ENCODE measurements at places on chromosomes 7 and 10. TPM values are rescaled to one million over a fixed set of nuclear protein-coding genes. Genes with fewer than 3 reads are reported as not detected.

DNA sequence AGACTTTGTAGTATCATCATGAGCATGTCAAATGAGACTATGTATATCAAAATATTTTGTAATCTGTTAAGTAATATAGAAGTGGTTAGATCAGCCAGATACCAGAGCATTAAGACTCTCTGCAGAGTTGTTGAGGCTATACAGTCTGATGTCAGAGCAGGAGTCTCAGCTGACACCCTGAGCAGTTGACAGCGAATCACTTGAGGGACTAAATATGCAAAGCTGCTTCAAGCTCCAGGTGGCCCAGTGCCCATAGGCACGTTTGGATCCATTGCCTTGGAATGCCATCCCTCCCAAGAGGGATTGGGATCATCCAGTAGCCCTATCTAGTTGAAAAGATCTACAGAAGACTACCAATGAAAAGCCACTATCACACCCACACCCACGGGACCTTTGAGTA is 210.2 kb downstream of the TAX1BP1 start:
- H3K27ac ChIP-seq = no peak overlapping the region
- H3K4me3 ChIP-seq = no peak overlapping the region
- no peaks in the 10 kb centered on the region for H3K4me1 ChIP-seq
- H3K27me3 ChIP-seq = no peaks in the 10 kb centered on the region
- no peaks in the 10 kb centered on the region for H3K36me3 ChIP-seq

Gene CLIP2
- total RNA-seq = 18.6 TPM

Gene PDLIM1
- 63.2 TPM for total RNA-seq

- no peak for DNase-seq
- no peaks in the 10 kb centered on the region for H3K27me3 ChIP-seq
- no peak overlapping the region for H3K4me3 ChIP-seq
- H3K36me3 ChIP-seq = no peaks in the 10 kb centered on the region
- no peaks in the 10 kb centered on the region for H3K4me1 ChIP-seq
These were observed 33.5 kb downstream of the REEP3 start for GRCh38 chr10:63554657-63555056.

Gene SSC4D
- 1.0 TPM for total RNA-seq

- H3K4me1 ChIP-seq = peaks cover 3% of the 10 kb centered on the region
- peak; percentile 35 for DNase-seq
- no peaks in the 10 kb centered on the region for H3K27me3 ChIP-seq
- H3K27ac ChIP-seq = peak overlapping the region; percentile 70
These were observed 20.1 kb downstream of the P4HA1 start for GRCh38 chr10:73076360-73077183.

DNA sequence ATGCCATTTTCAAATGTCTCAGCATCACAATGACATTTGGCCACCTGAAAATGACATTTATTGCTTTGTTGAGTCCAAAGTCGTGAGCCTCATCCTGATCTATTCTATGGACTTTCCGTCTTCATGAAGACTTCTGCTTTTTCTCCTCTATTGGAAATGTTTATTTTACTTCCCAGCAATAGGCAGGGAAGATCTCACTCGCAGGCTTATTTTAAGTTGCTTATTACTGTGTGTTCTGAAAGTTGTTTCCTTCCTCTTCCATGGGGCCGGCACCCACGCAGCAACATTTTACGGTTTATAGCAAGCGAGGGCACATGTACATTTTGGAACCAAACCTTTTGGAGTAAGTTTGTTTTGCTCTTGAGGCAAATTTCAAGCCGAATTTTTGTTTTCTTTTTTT is 221.0 kb upstream of the KLF6 start:
- no peak overlapping the region for H3K4me3 ChIP-seq
- no peak overlapping the region for H3K27ac ChIP-seq
- no peak for DNase-seq
- no peaks in the 10 kb centered on the region for H3K36me3 ChIP-seq
- H3K27me3 ChIP-seq = no peaks in the 10 kb centered on the region

DNA sequence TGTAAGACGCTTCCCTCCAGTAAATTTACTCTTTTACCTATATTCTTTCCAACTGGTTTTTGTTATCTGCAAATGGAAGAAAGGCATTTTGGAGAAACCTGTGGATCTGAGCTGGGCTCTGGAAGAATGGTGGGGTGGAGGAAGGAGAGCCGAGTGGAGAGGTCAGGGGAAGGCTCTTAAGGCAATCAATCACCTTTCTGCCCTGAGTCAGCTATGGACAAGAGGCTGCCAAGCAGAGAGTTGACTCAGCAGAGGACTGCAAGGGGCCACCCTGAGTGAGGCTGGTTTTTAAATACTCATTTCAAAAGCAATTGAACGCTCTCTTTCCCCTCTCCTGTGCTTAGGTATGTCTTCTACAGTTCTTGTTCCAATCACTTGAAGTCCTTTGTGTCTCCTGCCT is 81.8 kb downstream of the SPAG6 start:
- DNase-seq = no peak
- no peaks in the 10 kb centered on the region for H3K27me3 ChIP-seq
- H3K36me3 ChIP-seq = no peaks in the 10 kb centered on the region
- H3K27ac ChIP-seq = no peak overlapping the region

- DNase-seq = no peak
- H3K27me3 ChIP-seq = no peaks in the 10 kb centered on the region
- no peaks in the 10 kb centered on the region for H3K36me3 ChIP-seq
- no peak overlapping the region for H3K4me3 ChIP-seq
- H3K27ac ChIP-seq = no peak overlapping the region
These were observed 567.7 kb downstream of the ETV1 start for GRCh38 chr7:13421776-13422175.

DNA sequence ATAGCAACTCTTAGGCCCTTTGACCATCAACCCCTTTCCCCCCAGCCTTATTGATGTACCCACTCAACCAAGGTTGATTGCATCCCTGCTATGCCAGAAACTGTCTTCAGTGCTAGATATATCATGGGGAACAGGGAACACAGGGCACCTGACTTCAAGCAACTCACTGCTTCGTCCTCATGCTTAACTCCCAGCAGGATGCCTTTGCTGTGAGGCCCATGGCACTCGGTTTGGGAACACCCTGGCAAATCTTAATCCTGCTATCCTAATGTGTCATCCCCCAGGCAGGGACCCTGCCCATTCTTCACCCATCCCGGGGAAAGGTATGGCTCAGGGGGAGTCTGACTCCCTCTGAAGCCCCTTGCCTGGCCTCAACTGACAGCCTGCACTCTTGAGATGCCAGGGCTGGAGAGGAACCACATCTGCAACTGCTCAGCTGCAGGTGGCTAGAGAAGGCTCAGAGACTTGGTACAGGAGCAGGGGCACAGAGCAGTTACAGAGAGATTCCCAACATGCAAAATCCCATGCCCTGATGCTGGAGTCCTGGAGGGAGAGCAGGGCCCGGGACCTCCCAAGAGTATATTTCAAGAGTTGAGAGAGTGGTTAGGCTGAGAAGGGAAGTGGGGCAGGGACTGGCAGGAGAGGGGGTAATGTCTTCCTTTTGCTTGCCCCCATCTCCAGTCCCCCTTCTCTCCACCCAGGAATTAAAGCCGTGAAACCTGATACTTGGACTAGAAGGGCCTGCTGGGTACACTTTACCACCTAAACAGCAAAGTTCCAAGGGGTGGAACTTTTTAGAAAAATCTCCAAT is 2.4 kb upstream of the UNC5B start:
- H3K4me3 ChIP-seq = no peak overlapping the region
- no peaks in the 10 kb centered on the region for H3K27me3 ChIP-seq
- no peak overlapping the region for H3K27ac ChIP-seq
- H3K36me3 ChIP-seq = no peaks in the 10 kb centered on the region

GRCh38 chr7:21948887-21949540 is 3.3 kb upstream of the CDCA7L start:
- H3K36me3 ChIP-seq = no peaks in the 10 kb centered on the region
- H3K4me1 ChIP-seq = peaks cover 3% of the 10 kb centered on the region
- H3K27me3 ChIP-seq = peaks cover 2% of the 10 kb centered on the region
- DNase-seq = no peak

GRCh38 chr7:102404005-102404861 is 8.1 kb downstream of the PRKRIP1 start:
- no peak overlapping the region for H3K27ac ChIP-seq
- no peak overlapping the region for H3K4me3 ChIP-seq
- no peak for DNase-seq
- peaks cover 9% of the 10 kb centered on the region for H3K36me3 ChIP-seq
- no peaks in the 10 kb centered on the region for H3K4me1 ChIP-seq
- H3K27me3 ChIP-seq = no peaks in the 10 kb centered on the region

DNA sequence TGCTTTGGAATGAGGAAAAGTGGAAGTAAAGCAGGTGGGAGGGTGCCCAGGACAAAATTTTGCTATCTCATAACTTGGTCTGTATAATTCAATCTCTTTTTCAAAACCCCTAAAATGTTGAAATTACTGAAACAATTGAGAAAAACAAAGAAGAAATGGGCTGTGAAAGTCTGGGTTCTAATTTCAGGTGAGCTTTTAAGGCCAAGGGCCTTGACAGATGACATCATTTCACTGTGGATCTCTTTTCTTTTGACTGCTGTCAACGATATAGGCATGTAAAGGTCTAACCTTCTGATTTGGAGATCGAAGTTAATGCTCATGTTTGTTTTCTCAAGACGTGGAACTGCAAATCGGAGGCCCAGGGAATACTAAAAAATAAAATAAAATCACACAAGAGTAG is 127.8 kb downstream of the ITGA8 start:
- no peaks in the 10 kb centered on the region for H3K27me3 ChIP-seq
- no peak for DNase-seq
- H3K4me3 ChIP-seq = no peak overlapping the region
- H3K27ac ChIP-seq = no peak overlapping the region
- no peaks in the 10 kb centered on the region for H3K36me3 ChIP-seq

DNA sequence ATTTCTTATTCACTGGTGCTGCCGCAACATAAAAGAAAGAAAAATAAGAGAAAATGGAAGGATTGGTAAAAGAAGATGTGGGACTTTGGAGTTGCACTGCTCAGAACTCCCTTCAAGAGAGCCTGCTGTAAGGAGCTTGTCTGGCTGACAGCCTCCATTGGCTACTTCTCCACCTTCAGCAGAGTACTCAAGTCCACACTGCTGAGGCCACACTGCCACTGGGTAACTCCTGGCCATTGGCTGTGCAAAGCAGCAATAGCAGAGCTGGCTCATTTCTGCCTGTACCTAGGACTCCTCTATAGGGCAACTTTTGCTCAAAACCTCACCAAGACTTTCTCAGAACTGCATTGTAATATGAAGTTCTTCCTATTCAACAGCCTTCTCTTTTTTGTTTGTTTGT is 38.7 kb upstream of the PCLO start:
- no peaks in the 10 kb centered on the region for H3K4me1 ChIP-seq
- no peak for DNase-seq
- H3K36me3 ChIP-seq = no peaks in the 10 kb centered on the region

DNA sequence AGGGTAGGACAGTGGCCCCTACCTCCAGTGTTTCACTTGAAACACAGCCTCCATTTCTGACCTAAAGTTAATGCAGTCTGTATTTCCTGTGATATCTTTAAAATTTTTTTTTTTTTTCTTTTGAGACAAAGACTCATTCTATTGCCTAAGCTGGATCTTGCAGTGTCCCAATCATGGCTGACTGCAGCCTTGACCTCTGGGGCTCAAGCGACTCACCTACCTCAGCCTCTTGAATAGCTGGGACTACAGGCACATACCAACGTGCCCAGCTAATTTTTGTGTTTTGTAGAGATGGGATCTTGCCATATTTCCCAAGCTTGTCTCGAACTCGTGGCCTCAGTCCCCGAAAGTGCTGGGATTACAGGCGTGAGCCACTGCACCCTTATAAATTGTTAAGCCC is 16.7 kb upstream of the MGAM2 start:
- no peak overlapping the region for H3K27ac ChIP-seq
- H3K4me3 ChIP-seq = no peak overlapping the region
- H3K27me3 ChIP-seq = no peaks in the 10 kb centered on the region
- DNase-seq = no peak

GRCh38 chr10:8510471-8510870 is 456.0 kb downstream of the GATA3 start:
- H3K27ac ChIP-seq = no peak overlapping the region
- H3K4me3 ChIP-seq = no peak overlapping the region
- H3K27me3 ChIP-seq = no peaks in the 10 kb centered on the region

Gene PRR15
- 4.6 TPM for total RNA-seq

Gene PAPOLB
- 4.7 TPM for total RNA-seq

Gene ZNF316
- total RNA-seq = 39.2 TPM

Gene WEE2
- not detected for total RNA-seq

Gene CALN1
- 1.1 TPM for total RNA-seq

Gene SLC13A1
- total RNA-seq = not detected

Gene PAXIP1
- 15.8 TPM for total RNA-seq

Gene STEAP1B
- total RNA-seq = not detected

Gene IKZF1
- 2.7 TPM for total RNA-seq

DNA sequence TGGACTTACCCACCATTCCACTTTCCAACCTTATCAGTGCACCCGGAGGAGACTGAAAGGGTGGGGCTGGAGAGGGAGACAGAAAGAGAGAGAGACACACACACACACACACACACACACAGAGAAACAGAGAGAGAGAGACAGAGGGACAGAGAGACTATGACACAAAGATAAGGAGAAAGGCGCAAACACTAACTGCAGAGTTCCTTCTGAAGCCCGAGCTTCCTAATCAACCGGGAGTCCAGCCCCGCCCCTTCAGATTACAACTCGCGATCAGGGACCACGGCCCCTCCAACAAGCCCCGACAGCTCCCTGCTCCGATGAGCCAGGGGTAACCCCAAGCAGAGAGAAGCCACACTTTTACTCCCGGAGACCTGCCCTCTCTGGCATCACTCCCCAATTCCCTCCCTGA is 499 bp downstream of the GAL3ST4 start:
- H3K27me3 ChIP-seq = no peaks in the 10 kb centered on the region
- peak overlapping the region; percentile 32 for H3K27ac ChIP-seq
- no peaks in the 10 kb centered on the region for H3K4me1 ChIP-seq
- no peak for DNase-seq
- peak overlapping the region; percentile 18 for H3K4me3 ChIP-seq
- no peaks in the 10 kb centered on the region for H3K36me3 ChIP-seq

DNA sequence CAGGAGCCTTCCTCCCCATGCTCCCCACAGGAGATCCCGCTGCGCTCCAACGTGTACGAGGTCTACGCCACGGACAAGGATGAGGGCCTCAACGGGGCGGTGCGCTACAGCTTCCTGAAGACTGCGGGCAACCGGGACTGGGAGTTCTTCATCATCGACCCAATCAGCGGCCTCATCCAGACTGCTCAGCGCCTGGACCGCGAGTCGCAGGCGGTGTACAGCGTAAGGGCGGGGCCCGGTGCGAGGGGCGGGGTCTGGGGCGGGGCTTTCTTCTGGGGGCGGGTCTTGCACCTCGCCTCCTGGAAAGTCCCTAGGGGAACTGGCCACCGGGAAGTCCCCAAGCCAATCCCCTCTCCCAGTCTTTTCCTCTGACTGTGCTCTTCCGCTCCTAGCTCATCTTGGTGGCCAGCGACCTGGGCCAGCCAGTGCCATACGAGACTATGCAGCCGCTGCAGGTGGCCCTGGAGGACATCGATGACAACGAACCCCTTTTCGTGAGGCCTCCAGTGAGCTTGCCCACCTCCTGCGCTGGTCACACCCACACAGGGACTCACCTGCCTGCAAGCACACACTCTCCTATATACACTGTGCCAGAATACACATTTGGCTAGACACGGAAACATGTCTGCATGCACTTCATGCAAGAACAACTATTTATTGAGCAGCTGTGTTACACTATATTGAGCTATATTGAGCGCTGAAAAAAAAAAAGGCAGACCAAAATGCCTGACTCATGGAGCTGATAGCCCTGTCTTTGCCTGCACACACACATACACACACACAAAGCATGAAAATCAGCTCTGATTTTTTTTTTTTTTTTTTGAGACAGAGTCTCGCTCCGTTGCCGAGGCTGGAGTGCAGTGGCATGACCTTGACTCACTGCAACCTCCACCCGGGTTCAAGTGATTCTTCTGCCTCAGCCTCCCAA is 32.7 kb upstream of the VSIR start:
- no peaks in the 10 kb centered on the region for H3K27me3 ChIP-seq
- H3K4me3 ChIP-seq = no peak overlapping the region
- no peaks in the 10 kb centered on the region for H3K36me3 ChIP-seq
- H3K27ac ChIP-seq = no peak overlapping the region

Gene SPDYE11
- total RNA-seq = not detected

Gene GIMAP6
- 15.7 TPM for total RNA-seq

Measured in prostate gland (tissue), 2 donors.